ENCODE measurements at places on chromosomes 12 and 14.
A peak's percentile ranks its signal among the peaks of the same experiment; 100 is the strongest.

DNA sequence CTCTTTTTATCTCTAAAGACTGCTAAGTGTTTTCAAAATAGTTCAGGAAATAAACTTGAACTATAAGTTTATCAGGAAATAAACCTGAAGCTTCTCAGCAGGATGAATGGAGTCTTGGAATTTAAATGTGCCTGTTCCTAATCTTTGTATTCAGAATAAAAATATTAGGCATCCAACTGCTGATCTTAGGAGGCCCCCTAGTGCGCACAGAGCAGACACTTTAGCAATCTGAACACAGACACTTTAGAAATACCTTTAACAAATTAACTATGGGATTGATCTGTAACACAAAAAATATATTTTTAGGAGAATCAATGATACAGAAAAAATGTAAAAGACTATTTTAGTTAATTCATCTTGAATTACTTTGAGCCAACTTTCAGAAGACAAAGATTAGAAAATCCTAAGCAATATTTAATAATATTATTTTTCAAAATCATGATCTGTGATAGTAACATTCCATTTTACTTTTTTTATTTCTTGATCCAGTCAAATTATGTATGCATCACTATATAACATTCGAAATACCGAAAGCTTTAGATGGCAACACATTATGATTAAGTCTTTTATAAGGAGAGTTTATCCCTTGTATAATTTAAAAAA is 80.9 kb downstream of the SLC41A2 start:
- peak; percentile 18 for DNase-seq

- DNase-seq: no peak
These were observed 26.1 kb upstream of the CIPC start for GRCh38 chr14:77071938-77072388.

GRCh38 chr12:29730481-29730880 is 53.3 kb downstream of the TMTC1 start:
- no peak for DNase-seq

DNA sequence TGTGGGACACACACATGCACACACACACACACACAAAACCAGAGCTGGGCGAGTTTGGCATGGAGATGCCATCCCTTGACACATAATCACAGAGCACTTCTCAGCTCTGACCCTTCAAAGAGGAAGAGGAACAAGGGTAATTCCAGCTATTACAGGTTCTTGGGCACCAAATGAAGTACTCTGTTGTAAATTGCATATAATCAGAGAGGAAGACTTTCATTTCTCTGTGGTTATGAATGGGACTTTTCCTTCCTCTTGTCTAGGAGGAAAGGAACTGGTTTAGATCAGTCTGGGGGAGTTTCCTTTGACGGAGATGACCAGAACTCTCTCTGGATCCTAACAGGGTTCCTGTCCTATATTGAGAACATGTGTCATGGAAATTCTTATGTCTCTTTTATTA is 26.4 kb upstream of the FGF6 start:
- peak; percentile 57 for DNase-seq

- no peak for DNase-seq
These were observed 251.7 kb upstream of the SFSWAP start for GRCh38 chr12:131458931-131459772.

- no peak for DNase-seq
These were observed 456.7 kb upstream of the SEL1L start for GRCh38 chr14:81990312-81990761.

GRCh38 chr14:92978229-92979021 is 55.5 kb downstream of the CHGA start:
- no peak for DNase-seq

DNA sequence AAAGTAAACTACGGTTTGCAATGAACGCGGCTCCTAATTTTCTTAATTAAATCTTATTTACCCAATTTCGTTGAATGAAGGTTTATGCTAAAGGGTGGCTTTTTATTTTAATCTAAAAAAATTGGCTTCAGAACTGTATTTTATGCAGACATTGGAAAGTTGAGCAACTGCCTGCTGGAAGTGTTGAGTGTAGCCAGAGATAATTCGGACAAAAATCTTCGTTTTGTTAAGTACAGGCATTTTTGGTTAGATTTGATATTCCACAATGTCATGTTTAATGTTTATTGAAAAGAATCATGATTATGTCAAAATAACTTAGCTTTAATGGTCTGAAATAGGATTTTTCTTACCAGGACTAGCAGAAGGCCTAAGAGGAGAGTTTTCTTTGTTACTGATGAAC is 875 bp downstream of the IRAK3 start:
- no peak for DNase-seq

DNA sequence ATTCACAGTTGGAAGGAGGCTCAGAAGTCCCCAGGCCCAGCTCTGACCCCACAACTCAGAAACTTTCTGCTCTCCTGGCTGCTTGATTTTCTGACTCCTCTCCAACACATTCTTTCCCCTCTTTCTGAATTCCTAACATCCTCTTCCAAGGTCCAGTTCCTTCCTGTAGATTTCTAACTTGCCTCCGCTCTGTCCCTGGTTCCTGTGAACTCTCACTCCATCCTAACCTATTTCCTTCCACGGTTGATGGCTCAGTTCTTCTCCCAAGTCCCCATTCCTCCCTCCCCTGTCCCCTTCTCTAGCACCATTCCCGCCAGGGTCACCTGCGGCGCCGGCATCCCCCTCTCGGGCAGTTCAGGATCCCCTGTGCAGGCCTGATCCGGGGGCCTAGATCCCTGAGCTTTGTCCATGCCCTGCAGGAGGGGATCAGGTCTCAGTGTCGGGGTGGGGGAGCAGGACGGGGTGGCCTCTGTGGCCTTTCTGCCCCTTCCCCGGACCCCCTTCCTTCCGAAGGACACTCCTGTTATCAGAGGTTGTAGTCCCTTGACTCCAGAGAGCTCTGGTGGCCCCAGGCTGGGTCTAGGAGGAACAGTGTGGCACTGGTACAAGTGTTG is 6.0 kb upstream of the SLC22A17 start:
- no peak for DNase-seq

DNA sequence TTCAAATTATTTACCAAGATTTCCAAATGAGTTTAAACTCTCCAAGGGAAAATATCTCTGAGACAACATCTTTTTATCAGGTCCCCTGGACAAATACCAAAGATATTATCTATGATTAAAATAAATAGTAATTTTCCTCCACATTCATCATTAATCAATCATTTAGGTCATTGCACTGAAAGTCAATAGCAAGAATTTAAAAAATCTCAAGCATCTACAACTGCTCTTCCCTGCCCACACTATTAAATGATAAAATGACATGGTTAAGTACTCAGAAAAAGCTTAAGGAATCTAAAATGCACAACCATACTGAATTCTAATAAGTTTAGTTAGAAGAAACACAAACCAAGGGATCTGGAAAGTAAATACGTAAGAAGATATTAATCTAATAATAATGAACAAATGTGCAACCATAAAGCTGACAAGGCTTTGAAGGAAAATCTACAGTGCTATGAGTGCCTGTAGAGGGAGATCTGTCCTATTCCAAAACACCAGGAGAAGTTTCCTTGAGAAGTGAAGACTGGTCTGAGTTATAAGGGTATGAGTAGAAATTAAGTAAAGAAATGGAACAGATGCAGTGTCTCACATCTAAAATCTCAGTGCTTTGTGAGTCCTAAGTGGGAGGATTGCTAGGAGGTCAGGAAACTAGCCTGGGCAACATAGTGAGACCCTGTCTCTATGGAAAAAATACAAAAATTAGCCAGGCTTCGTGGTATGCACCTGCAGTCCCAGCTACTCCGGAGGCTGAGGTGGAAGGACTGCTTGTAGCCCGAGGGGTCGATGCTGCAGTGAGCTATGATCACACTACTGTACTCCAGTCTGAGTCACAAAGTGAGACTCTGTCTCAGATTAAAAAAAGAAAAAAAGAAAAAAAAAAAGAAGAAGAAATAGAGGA is 19.2 kb downstream of the INTS13 start:
- DNase-seq: no peak

- DNase-seq: no peak
These were observed 233.6 kb upstream of the E2F7 start for GRCh38 chr12:77299001-77299400.

DNA sequence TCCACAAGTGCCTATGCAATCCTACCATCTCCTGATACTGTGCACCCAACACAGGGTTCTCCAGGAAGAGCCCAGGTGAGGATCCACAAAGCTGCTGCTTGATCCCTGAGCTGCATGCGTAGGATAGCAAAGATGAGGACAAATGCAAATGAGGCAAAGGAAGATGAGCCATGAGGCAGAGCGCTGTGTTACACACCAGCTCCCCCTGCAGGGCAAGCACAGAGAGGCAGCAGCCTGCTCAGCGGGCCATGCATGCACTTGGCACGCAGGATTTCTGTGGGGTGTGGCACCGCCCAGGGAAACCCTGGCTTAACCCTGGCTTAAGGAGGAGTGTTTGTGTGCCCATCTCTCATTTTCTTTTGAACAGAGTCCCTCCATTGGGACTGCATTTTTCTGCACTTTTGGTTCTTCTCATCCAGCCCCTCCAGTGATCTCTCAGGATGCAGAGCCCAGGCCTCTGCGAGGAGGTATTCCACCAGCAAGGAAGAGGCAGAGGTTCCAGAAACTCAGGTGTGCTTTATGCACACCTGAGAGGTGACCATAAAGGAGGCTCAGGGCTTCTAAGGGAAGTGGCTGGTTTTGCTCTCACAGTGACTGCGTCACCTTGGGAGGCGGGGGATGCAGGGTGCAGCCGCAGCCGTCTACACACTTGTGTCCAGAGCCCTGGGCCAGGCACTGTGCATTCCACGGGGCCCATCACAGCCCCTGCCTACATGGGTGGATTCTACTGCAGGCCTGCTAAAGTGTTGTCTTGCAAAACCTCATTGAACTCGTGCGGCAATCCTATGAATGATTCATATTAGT is 973.3 kb upstream of the TMEM132C start:
- peak; percentile 24 for DNase-seq

Measured in CD4-positive, alpha-beta T cell (primary cell).